NCI-H446 (cell line): ENCODE measurements at places on chromosomes 3 and 15.

DNA sequence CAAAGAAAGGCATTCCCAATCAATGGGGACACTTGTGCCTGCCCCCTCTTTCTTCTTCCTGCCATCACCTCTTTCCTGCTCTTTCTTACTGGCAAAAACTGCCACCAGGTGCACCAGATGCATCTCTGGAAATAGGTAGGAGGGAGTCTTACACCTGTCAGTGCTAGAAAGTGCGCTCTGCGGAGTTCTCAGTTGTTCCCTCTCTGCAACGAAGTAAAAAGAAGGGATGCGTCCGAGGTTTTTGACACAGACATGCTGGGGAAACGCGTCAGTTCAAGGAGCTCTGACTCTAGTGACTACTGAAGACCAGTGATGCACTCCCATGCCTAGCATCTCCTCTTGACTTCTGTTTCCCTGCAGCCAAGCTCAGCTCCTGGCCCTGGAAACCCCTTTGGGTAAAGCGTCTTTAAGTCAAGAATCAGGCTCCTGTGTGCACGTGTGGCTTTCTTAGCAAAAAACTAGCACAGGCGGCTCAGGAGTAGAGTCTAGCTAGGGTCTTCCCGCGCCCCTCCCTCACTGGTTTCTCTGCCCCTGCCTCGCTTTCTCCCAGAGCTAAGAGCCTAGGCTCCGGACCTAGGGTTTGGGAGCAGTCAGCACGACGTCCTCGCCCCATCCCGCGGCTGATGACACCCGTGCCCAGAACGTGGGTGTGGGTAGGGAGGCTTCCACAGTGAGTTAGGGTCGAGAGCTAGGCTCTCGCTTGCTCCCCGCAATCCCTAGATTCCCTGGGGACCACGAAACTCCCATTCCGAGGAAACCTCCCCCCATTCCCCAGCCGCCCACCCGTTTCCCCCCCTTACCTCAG is 564 bp upstream of the GRM7 start:
- DNase-seq = no peak

- no peak for DNase-seq
Observed at GRCh38 chr15:40428185-40428584, 12.6 kb upstream of the BAHD1 start.

GRCh38 chr15:57098896-57099295 is 180.5 kb downstream of the TCF12 start:
- no peak for DNase-seq

DNA sequence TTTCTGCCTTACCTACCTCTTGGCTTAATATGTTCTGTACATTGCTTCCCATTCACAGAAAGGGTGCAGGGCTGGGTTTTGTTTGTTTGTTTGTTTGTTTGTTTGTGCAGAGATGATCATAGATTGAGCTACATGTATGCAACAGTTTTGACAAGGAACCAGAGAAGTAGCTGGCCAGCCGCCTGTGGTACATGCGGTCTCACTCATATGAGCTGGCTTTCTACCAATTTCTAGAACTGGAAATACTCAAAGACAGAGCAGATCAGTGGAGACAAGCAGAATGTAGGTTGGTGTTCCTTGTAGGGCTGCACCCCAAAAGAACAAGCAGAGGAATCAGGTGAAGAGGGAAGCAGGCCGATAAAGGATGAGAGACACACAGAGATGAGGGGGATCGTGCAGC is 502.7 kb downstream of the SOX2 start:
- DNase-seq = peak; percentile 65

- peak; percentile 25 for DNase-seq
Observed at GRCh38 chr3:115626006-115626409, 2.7 kb downstream of the GAP43 start.

DNA sequence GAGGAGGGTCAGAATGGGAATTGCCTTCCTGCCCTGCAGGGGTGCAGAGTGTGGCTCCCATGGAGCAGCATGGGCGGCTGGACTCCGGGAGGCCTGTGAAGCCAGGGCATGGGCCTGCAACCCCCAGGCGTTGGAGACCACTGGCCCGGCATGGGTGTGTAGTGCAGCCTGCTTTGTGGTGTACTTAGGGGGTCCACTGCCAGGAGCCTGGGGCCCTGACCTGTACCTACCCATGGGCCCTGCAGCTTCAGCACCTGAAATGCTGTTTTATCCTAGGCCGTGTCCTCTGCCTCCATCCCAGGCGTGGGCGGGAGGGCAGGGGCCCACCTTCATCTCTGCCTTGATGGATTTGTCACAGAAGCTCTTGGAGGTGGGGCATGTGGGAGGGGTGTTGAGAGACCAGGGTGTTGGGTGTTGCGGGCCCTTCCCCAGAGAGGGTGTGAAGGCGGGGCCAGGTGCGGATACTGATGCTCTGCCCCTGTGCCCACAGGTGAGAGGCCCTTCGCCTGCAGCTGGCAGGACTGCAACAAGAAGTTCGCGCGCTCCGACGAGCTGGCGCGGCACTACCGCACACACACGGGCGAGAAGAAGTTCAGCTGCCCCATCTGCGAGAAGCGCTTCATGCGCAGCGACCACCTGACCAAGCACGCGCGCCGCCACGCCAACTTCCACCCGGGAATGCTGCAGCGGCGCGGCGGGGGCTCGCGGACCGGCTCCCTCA is 45.0 kb downstream of the KLF13 start:
- DNase-seq = no peak

DNA sequence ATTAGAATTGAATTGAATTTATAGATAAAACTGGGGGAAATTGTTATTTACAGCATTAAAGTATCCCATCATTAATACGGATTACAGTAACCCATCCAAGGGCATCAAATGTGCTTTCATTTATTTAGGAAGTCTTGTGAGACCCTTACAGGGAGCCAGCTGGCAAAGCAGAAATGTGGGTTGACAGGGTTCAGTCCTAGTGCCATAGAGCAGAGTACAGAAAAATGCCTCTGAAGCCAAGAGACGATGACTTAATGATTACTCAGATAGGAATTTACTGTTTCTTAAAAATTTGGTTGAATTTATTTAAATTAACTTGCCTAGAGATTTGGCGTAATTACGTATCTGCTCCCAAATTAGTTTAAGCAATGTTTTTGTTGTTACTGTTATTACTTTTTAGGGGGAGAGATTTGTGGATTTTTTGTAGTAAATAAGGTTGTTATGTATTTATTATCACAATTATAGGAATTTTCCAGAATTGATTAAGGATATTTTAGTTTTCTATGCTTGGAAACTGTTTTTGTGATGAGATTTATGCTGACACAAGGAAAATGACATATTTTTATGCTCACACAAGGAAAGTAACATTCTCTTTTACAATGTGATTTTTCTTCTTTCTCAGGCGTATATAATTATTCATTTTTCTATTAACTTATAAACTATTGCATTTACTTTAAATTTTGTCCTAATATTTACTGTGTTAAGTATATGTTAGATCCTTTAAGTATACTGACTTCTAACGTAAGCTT is 152.0 kb downstream of the EPHA6 start:
- DNase-seq = peak; percentile 82

DNA sequence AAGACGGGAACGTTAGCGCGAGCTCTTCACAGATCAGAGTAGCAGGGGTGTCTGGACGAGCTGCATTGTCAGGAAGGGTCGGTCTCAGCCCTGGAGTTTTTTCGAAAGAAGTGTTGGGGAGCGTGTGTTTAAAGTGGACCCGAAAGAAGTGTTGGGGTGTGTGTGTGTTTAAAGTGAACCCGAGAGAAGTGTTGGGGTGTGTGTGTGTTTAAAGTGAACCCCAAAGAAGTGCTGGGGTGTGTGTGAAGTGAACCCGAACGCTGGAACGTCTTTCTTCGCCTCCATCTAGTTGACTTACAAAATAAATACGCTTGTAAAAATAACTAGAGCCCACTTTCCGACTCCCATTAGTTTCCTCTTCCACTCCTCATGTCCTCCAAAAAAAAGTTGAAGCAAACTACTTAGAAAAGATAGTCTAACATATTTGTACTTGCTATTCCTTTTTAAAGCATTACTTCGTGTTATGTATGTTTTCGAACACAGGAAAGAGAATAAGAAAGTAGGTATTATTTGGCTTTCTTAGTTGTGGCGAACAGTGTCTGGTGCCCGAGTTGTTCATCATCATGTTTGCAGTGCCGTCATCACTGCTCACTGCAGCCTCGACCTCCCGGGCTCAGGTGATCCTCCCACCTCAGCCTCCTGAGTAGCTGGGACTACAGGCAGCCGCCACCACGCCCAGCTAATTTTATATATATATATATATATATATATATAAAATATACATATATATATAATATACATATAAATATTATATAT is 1.0 kb downstream of the LRCH3 start:
- no peak for DNase-seq

- DNase-seq = no peak
Observed at GRCh38 chr3:7207928-7208327, 347.0 kb downstream of the GRM7 start.
